CD4-positive, alpha-beta memory T cell (primary cell): ENCODE measurements at places on chromosomes 5 and 9. TPM values are rescaled to one million over a fixed set of nuclear protein-coding genes. Genes with fewer than 3 reads are reported as not detected.

The HSPA4 gene
- 55.9 TPM for total RNA-seq

The ACOT12 gene
- 0.41 TPM for total RNA-seq

The ADGRV1 gene
- total RNA-seq: 0.09 TPM

DNA sequence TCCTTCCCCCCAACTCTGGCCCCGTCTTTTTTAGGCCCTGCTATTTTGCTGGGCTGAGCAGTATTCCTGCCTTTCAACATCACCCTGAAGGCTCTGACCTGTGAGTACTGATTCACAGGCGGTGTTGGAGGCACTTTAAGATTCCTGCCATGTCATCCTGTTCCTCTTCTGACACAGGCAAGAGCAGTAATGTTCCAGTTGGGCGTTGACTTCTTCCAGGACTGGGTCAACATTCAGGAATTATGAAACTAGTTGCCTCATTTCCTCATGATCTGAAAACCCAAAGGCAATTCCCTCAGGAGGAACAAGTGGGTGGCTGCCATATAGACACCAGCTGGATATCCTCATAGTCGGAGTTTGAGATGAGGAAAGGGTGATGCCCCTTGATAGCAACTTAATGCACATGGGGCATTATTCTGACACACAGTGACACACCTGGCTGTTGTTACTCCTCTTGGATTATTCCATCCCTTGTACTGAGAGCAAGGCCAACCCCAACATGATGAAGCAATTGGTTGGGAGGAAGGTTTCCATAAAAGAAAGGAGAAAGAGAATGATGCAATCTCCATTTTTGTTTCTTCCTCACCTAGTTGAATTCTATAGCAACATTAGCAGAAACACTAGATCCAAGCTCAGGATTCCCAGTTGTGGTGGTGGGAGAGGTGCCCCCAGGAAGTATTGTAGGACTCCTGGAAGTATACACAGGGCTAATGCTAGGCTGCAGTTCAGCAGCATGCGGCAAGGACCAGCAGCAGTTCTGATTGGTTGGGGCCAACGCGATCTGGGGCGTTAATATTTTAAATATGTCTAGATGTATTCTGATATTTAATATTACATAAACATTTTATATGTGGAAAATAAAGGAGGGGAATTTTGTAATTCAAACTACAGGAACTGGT lies 19.6 kb upstream of the GLRX start:
- DNase-seq: no peak

The OSMR gene
- not detected for total RNA-seq

The TLX3 gene
- total RNA-seq: not detected

DNA sequence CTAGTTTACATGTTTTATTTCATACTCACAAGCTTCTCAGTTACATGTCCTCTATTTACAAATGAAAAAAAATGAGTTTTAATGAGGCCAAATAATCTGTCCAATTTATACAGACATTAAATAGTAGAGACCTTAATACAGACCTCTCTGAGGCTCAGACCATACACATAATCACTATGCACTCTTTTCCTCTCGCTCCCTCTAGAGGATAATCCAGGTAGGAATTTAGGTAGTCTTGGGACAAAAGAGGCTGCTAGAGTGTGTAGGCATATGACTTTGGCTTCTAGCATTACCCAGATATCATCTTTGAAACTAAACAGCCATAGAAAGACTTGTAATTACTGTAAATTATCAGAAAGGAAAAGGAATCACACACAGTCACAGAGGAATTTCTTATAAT lies 444.7 kb downstream of the HINT1 start:
- no peak for DNase-seq

DNA sequence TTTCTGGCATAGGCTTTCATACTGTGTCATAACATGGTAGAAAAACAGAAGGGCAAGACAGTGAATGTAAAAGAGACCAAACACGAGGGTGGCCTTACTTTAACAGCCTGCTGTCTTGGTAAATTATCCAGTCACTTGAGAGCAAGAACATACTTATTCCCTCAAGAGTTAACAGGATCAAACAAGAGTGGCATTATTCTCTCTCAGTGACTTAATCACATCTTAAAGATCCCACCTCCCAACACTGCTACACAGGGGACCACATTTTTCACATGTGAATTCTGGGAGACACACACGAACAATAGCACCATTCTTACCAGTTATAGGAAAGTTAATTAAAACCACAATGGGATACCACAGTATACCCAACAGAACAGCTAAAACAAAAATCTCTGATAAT lies 898.0 kb upstream of the C9orf72 start:
- DNase-seq: no peak
